ENCODE measurements at places on chromosomes 11 and 22.

- DNase-seq: no peak
Measured at GRCh38 chr22:43753688-43754087, 58.4 kb downstream of the EFCAB6 start.

- no peak for DNase-seq
Measured at GRCh38 chr11:126607374-126607773, 251.9 kb downstream of the ST3GAL4 start.

- no peak for DNase-seq
Measured at GRCh38 chr22:36297568-36297967, 44.6 kb downstream of the APOL1 start.

- DNase-seq: no peak
Measured at GRCh38 chr11:34513682-34514449, at the start of gene ELF5. Gene ELF5, minus strand, starts transcription at chr11:34513794. Its CDS starts 8,045 bp downstream, at chr11:34505749.

- no peak for DNase-seq
Measured at GRCh38 chr11:133911171-133911570, 45.6 kb downstream of the IGSF9B start.

GRCh38 chr11:104855965-104856364, 42.3 kb downstream of the CASP12 start:
- DNase-seq: no peak

DNA sequence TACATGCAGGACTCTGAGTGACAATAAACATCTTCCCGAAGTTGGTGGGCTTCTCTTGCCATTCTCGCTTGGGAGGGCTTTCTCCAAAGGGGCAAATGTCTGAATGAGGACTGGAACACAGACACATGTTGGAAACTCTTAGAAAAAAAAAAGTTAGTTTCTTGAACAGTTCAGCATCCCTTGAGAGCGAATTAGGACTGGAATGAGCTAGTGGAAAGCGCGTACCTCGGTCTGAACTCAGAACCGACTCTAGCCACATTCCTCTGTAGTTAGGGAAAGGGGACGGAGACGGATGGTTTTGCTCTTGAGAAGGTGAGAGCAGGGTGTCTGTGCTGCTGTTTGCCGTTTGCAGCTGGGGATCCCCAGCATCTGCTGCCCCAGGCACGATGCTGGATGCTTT, 517.3 kb downstream of the TBC1D22A start:
- DNase-seq: no peak

DNA sequence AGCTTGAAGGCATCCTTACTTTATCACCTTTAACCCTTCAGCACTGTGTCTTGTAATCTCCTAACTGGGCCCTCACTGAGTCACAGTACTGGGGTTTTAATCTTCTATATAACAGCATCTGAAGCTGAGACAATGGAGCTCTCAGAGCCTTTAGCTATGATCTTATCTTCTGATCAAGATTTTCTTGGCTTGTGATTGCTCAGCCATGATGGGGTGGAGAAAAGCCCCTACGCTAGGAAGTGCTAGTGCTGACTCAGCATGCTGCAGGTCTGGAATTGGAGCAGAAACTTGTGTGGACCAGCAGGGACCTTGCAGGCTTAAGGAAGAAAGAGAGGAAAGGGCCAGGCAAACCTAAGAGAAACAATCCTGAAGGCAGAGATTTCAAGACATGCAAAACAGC, 71.7 kb upstream of the EED start:
- no peak for DNase-seq

GRCh38 chr11:34278693-34279297, 79.0 kb downstream of the ABTB2 start:
- DNase-seq: no peak

GRCh38 chr22:36562261-36562835, 33.4 kb upstream of the EIF3D start:
- DNase-seq: no peak

DNA sequence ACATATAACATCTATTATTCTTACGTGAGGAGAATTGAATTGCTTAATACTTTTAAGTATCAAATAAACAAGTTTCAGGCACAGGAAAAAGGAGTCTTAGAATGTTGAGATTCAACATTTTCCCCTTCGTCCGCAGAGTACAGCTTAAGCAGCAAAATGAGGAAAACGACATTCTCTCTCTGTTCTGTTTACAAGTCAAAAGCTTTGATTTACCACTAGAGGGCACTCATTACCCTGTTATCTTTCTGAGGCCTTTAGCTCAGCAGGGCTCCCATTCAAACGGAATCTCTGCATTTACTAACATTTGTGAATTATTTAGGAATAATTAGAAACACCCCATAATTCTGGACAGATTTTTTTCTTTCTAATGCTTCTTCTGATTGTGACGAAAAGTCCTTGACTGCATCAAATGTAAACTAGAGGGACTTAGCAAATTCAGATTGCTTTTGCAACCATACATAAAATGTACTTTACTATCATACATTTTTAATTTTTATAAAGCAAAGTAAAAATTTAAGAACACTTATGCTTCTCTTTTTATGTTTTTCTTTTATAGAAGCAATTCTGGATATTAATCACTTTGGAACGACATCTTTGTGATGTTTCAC, 75.0 kb downstream of the JRKL start:
- no peak for DNase-seq

DNA sequence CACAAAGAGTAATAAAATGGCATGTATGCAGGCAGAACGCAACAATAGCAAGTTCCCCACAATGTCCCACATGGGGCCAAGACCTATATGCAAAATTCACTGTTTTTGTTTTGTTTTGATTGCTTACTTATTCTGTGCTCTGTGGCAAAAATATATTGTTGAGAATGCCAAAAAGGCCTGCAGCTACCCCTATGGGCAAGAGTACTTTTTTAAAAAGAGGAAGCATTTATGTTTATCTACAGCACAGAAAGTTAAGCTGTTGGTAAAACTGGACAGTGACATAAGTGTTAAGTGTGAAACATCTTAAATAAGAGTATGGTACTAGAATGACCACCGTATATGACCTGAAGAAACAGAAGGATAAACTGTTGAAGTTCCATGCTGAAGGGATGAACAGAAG, 301.9 kb upstream of the ZC3H12C start:
- no peak for DNase-seq

DNA sequence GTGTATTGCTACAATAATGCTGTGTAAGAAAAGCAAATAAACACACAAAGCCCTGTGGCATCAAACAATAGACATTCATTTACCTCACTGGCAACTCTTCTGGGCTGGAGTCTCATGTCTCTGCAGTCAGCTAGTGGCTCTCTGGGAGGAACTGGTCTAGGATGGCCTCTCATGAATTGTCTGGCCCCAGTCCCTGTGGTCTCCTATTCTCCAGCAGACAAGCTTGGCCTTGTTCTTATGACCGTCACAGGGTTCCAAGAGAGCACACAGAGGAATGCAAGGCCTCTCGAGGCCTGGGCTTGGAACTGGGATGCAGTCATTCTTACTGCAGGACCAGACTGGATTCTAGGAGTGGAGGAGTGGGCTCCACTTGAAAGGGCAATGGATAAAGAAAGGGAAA, 141.2 kb upstream of the NTM start:
- DNase-seq: no peak

DNA sequence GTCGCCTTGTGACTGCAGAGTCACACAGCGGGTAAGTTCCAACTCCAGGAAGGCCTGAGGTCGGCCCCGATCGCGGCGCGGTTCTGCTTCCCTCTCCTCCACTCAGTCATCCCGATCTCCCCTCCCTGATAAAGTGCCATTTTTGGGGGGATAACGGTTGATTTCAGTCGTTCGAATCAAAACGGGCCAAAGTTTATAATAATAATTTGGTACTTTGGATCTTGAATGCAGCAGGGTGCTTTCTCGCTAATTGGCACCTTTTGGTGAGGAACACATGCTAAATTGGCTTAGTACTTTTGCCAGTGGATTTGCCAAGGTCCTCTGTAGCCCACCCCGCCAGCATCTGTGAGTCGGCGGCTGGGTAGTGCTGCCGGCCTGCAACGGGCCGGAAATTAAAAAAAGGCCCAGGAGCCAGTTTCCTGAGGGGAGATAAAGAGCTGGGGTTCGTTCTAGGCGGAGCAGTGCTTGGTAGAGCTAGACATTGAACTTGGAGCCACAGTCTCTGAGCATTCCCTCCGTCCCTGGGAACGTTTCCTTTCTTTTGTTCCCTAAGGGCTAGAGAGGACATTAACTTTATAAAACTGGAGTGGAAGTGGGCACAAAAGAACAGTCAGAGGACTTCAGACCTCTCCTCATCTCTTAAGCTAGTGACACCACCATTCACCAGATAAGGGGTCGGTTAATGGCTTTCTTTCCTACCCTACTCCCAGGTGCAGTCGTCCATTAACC, 997 bp downstream of the UBE2L3 start:
- DNase-seq: peak; percentile 8

DNA sequence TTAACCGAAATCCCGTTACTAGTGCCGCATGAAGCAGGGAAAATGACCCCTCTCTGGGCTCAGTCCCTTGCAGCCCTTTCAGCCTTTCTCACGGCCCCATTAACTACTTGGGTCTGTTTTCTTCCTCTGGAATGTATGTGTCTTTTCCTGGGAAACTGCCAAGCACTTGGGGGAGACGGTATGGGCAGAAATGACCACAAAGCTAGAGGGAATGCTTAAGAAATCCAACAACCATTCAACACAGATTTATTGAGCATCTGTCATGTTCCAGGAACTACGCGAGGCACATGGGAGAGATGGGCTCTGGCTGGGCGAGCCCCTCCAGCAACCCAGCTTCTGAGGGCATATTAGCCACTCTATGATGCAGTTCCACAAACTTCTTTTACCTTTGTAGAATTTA, 462.6 kb downstream of the BUD13 start:
- DNase-seq: no peak

GRCh38 chr11:122213171-122213570, 97.2 kb upstream of the BLID start:
- DNase-seq: no peak

GRCh38 chr11:125272092-125272491, 107.5 kb downstream of the PKNOX2 start:
- no peak for DNase-seq

DNA sequence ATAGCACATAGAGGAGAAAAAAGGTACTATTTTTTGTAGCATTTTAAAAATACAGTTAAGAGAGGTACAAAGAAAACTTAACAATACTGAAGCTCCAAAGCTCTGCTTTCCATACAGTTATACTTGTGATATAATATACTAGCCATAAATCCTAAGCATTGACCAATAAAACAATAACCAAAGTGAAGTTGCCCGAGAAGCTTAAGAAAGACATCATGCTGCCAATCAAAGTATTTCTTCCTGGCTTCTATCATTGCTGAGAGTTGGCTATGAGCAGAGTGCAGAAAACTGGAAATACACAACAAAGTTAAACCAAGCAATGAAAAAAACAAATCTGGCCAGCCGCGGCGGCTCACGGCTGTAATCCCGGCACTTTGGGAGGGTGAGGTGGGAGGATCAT, 84.2 kb downstream of the RBFOX2 start:
- DNase-seq: no peak
